ENCODE measurements at places on chromosomes 13 and 19.

GRCh38 chr13:76552807-76553206 is 333.4 kb downstream of the KCTD12 start:
- DNase-seq = no peak

- DNase-seq = no peak
Measured at GRCh38 chr13:43489233-43489632, 297.5 kb downstream of the ENOX1 start.

DNA sequence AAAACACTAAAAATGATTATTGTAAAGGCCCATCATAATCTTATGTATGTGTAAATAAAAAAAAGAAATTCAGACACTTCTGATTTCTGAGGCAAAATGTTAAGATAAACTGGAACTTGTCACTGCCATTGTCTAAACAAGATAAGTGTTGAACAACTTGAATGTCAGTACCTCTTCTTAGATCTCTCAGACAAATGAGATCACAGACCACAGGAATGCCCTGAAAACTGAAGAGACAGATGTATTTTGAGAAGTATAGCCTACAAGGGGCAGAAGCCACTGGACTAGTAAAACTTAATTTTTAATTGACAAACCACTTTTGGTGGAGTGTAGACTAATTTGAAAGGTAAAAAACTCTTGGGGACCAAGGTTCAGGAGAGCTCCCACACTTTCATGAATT is 375.5 kb upstream of the SLITRK5 start:
- DNase-seq = no peak

GRCh38 chr13:35164324-35164932 is 222.4 kb downstream of the NBEA start:
- DNase-seq = no peak

GRCh38 chr13:83878691-83879430 is 3.4 kb downstream of the SLITRK1 start:
- DNase-seq = no peak

DNA sequence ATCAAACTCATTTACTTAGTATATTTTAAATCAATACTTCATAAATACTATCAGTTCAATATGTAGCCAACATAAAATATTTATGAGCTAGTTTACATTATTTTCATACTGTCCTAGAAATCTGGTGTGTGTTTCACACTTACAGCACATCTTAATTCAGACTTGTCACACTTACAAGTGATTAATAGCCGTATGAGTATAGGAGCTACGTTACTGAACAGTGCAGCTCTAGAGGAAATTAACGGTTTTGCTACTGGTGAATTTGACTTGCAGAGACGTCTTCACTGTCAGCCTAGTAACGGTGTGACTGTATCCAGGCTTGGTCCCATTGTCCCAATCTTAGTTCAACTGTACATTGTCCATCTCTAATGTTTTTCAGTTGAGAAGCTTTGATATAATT is 33.7 kb upstream of the POSTN start:
- no peak for DNase-seq

- DNase-seq = no peak
Measured at GRCh38 chr13:29532116-29532515, 63.4 kb downstream of the SLC7A1 start.

- DNase-seq = no peak
Measured at GRCh38 chr13:113052971-113053370, 52.6 kb upstream of the F7 start.

Measured in osteocyte (in vitro differentiated cells).